M059J (cell line): ENCODE measurements at places on chromosomes 6 and 20. TPM values are rescaled to one million over a fixed set of nuclear protein-coding genes. Genes with fewer than 3 reads are reported as not detected.

RNF39 gene
- total RNA-seq: 0.20 TPM in 1 of 2 replicates, not detected in the other

CRISP1 gene
- total RNA-seq: not detected in 2 replicates

GRCh38 chr6:84685983-84686584, 78.3 kb downstream of the TBX18 start:
- DNase-seq: no peak

DNA sequence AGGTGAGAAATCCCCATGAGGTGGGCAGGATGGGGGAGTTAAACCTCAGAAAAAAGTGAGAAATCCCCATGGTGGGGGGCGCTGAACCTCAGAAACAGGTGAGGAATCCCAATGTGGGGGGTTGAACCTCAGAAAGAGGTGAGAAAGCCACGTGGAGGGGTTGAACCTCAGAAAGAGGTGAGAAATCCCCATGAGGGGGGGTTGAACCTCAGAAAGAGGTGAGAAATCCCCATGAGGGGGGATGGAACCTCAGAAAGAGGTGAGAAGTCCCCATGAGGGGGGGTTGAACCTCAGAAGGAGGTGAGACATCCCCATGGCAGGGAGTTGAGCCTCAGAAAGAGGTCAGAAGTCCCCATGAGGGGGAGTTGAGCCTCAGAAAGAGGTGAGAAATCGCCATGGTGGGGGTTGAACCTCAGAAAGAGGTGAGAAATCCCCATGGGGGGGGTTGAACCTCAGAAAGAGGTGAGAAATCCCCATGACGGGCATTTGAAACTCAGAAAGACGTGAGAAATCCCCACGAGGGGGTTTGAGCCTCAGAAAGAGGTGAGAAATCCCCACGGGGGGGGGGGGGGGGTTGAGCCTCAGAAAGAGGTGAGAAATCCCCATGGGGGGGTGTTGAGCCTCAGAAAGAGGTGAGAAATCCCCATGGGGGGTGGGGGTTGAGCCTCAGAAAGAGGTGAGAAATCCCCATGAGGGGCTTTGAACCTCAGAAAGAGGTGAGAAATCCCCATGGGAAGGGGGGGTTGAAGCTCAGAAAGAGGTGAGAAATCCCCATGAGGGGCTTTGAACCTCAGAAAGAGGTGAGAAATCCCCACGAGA, 14.3 kb upstream of the GOPC start:
- DNase-seq: no peak

DNA sequence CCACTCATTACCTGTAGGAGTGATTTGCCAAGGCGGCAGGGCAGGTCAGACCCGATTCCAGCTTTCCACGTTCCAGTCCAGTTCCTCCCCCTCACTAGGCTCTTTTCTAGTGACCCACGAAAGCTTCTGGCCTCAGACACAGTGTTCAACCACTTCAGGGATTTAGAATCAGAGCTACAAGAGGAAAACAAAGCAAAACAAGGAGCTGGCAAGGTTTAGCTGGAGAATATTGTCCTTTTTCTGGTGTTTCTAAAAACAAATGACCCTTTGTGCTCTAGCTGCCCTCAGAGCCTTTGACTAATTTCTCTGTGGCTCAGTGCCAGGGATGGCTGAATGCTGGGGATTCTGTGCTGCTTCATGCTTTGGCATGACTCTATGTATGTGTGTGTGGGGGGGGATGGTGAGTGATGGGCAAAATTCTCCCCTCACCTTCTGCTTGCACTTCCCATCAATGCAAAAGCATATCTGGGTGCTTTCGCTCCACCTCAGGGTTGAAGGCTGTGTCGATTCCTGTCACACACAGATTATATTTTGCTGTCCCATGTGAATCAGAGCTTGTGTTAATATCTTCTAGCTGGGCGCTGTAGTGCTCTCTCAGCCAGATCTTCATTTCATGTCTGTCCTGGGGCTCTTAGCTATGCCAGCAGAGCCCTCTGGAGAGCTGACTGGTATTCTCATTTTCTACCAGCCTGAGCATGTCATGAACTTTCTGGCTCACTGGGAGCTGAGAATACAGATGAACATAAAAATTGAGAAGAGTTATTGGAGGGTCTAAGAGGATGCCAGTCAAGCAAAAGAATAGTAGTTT, 19.3 kb upstream of the NEDD9 start:
- DNase-seq: peak; percentile 91
